ENCODE measurements at places on chromosomes 11 and 22. TPM values are rescaled to one million over a fixed set of nuclear protein-coding genes. Genes with fewer than 3 reads are reported as not detected.

The CRYBB1 gene
- total RNA-seq = not detected

The GAL3ST1 gene
- total RNA-seq = 0.29 TPM

The PNPLA2 gene
- 15.5 TPM for total RNA-seq

The KRTAP5-9 gene
- not detected for total RNA-seq

The CCDC88B gene
- 61.9 TPM for total RNA-seq

DNA sequence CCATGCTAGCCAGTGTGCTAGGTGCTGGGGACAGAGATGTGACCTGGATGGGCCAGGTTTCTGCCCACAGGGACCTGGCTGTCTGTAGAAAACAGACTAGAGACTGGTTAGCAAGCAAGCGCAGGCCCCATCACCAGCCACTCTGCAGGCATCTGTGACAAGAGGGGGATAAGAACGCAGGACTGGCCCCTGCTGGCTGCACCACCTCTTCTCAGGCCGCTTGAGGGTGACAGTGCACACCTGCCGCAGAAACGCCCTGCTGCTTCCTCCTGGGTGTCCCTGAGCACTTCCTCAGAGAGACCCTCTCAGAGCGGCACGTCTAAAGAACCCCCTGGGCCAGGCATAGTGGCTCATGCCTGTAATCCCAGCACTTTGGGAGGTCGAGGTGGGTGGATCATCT is 5.9 kb upstream of the PICK1 start:
- H3K27ac ChIP-seq = no peak overlapping the region
- no peaks in the 10 kb centered on the region for H3K27me3 ChIP-seq
- no peaks in the 10 kb centered on the region for H3K36me3 ChIP-seq

- H3K36me3 ChIP-seq = no peaks in the 10 kb centered on the region
- peaks cover 4% of the 10 kb centered on the region for H3K4me1 ChIP-seq
- DNase-seq = peak; percentile 52
- peak within 1 kb of the TSS; percentile 49 for H3K4me3 ChIP-seq
- H3K27me3 ChIP-seq = peaks cover 15% of the 10 kb centered on the region
These were observed at the start of gene P2RY2 for GRCh38 chr11:73218106-73218829. Gene P2RY2, plus strand, starts transcription at chr11:73218281. Its CDS starts 15,879 bp downstream, at chr11:73234160.

DNA sequence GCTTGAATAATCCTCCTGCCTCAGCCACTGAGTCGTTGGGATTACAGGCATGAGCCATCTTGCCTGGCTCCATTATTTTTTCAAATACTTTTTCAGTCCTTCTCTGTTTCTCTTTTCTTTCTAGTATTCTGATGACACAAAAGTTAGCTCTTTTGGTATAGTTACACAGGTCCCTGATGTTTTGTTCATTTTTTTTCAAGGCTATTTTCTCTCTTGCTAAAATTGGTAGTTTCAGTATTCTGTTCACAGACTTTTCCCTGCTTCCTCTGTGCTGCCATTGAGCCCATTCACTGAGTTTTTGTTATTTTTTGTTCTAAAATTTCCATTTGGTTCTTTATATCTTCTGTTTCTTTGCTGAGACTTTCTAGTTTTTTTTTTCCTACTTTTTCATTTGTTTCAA is 166.5 kb downstream of the UVRAG start:
- no peaks in the 10 kb centered on the region for H3K27me3 ChIP-seq
- H3K4me1 ChIP-seq = peaks cover 5% of the 10 kb centered on the region
- DNase-seq = no peak
- no peak overlapping the region for H3K27ac ChIP-seq

DNA sequence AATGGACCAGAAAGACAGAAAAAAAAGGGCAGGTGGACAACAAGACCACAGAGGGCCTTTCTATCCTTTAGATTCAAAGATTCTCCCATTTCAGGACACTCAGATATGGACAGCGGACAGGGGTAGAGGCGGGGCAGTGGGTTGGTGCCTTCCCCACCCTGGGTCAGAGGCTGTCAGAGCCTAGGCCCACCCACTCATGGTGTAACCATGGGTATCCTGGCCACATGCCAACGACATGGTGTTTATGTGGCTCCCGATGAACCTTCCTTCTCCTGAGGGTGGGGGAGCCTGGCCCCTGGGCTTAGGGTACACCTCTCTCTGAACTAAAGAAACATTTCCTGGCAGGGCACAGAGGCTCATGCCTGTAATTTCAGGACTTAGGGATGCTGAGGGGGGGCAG is 14.3 kb upstream of the P2RY2 start:
- H3K4me3 ChIP-seq = no peak overlapping the region
- H3K4me1 ChIP-seq = no peaks in the 10 kb centered on the region
- no peak overlapping the region for H3K27ac ChIP-seq
- DNase-seq = no peak

DNA sequence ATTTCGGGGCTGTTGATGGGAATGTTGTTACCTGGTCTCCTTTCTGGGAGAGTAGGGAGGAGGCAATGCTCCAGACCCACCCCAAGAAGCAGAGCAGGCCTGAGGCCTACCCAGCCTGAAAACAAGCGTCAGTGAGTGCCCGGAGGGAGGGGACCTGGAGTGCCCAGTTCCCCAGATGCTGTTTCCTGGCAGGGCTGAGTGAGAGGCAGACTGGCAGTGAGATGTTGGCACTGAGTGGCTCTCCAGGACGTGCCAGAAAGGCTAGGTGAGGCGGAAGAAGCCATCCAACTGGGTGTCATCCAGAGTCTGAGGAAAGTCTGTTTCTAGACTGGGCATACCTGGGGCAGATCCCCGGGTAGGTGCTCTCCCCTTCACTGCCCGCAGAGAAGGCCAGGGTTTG is 1.3 kb downstream of the POU2F3 start:
- no peak overlapping the region for H3K4me3 ChIP-seq
- DNase-seq = no peak
- H3K27ac ChIP-seq = no peak overlapping the region
- no peaks in the 10 kb centered on the region for H3K36me3 ChIP-seq
- peaks cover 69% of the 10 kb centered on the region for H3K27me3 ChIP-seq

DNA sequence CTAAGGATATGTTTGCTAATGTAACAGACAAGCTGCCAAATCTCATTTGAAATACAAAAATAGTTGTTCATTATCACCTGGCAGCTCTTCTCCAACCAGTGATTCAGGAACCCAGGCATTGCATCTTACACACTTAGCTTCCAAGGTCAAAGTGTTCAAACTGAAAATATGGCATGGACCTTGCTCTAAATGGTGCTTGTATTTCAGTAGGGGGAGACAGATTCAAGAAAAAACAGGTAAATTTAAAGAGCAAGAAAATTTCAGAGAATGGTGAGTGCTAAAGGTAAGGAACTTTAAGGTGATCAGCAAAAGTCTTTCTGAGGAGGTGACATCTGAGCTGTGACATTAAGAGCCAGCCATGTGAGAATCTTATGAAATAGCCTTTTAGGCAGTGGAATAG is 82.8 kb upstream of the E2F8 start:
- H3K4me1 ChIP-seq = no peaks in the 10 kb centered on the region
- no peak overlapping the region for H3K4me3 ChIP-seq
- H3K27me3 ChIP-seq = peaks cover 8% of the 10 kb centered on the region

- H3K36me3 ChIP-seq = no peaks in the 10 kb centered on the region
- no peak within 1 kb of the TSS for H3K4me3 ChIP-seq
- H3K27ac ChIP-seq = no peak within 1 kb of the TSS
- DNase-seq = no peak
These were observed at the start of gene IGSF22 for GRCh38 chr11:18726040-18726439. Gene IGSF22, minus strand, starts transcription at chr11:18726188. Its CDS starts 1,952 bp downstream, at chr11:18724236.

- H3K4me1 ChIP-seq = no peaks in the 10 kb centered on the region
- DNase-seq = no peak
These were observed 134.2 kb downstream of the RBFOX2 start for GRCh38 chr22:35894464-35894878.

- peaks cover 48% of the 10 kb centered on the region for H3K27me3 ChIP-seq
- no peak overlapping the region for H3K27ac ChIP-seq
- DNase-seq = no peak
- no peaks in the 10 kb centered on the region for H3K36me3 ChIP-seq
These were observed 5.5 kb downstream of the SEPTIN3 start for GRCh38 chr22:41974691-41975290.

DNA sequence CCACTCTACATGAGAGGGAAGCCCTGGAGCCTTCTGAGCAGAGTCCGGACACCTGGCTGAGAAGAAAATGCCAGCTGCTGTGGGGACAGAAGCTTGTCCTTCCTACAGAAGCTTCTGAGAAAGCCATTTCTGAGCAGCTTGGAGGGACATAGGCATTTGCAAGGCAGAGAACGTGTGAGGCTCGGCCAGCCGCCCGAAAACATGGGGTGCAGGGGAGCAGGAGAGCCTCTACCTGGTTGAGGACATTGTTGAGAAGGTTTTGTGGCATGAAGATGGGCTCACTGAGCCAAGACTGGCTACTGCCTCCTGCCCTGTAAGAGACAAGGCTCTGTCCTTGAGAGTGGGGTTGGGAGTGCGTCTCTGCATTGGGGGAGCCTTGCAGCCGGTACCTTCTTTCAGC is 25.3 kb downstream of the SAMM50 start:
- H3K27ac ChIP-seq = no peak overlapping the region
- peaks cover 27% of the 10 kb centered on the region for H3K36me3 ChIP-seq
- DNase-seq = no peak
- no peaks in the 10 kb centered on the region for H3K4me1 ChIP-seq
- H3K27me3 ChIP-seq = no peaks in the 10 kb centered on the region

DNA sequence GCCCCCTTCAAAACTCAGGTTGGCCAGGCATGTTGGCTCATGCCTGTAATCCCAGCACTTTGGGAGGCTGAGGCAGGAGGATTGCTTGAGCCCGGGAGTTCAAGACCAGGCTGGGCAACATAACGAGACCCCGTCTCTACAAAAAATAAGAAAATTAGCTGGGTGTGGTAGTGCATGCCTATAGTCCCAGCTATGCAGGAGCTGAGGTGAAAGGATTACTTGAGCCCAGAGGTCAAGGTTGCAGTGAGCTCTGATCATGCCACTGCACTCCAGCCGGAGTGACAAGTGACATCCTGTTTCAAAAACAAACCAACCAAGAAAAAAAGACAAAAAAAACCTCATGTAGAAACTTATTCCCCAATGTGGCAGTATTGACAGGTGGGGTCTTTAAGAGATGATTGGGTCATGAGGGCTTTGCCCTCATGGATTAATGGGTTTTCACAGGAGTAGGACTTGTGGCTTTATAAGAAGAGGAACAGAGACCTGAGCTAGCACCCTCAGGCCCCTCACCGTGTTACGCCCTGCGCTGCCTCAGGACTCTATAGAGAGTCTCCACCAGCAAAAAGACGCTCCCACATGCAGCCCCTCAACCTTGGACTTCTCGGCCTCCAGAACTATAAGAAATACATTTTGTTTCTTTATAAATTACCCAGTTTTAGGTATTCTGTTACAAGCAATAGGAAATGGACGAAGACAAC is 22.3 kb downstream of the LAYN start:
- H3K27ac ChIP-seq = no peak overlapping the region
- no peaks in the 10 kb centered on the region for H3K36me3 ChIP-seq

GRCh38 chr22:48373626-48374173 is 1454.0 kb downstream of the BRD1 start:
- H3K4me3 ChIP-seq = no peak overlapping the region

- H3K4me3 ChIP-seq = no peak overlapping the region
- H3K27ac ChIP-seq = no peak overlapping the region
- H3K27me3 ChIP-seq = no peaks in the 10 kb centered on the region
- DNase-seq = no peak
- H3K36me3 ChIP-seq = peaks cover 24% of the 10 kb centered on the region
These were observed 33.8 kb downstream of the HIRA start for GRCh38 chr22:19397734-19398104.

DNA sequence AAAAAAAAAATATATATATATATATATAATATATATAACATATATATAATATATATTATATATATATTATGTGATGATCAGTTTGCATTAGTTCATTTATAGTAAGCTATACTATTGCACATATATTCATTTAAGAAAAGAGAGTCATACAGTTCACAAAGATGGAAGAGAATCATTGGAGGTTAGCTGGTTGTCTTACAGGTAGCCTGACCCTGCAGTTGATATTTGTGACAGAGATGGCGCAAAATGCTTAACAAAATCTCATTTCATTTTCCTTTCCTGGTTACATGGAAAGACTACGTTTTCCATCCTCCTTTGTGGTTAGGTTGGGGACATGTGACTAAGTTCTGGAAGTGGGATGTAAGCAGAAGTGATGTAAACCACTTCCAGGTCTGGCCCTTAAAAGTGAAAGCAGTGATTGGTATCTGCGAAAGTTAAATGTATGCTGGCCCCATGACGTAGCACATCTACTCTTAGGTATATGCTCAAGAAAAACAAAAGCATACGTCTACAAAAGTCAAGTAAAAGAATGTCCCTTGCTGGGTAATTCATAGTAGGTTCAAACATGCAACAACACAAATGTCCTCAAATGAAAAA is 7.2 kb upstream of the TMEM135 start:
- no peak overlapping the region for H3K27ac ChIP-seq
- H3K4me3 ChIP-seq = no peak overlapping the region
- H3K27me3 ChIP-seq = no peaks in the 10 kb centered on the region
- H3K4me1 ChIP-seq = peaks cover 4% of the 10 kb centered on the region
- H3K36me3 ChIP-seq = no peaks in the 10 kb centered on the region

GRCh38 chr11:110072930-110073329 is 20.3 kb upstream of the ZC3H12C start:
- peaks cover 13% of the 10 kb centered on the region for H3K27me3 ChIP-seq
- H3K4me1 ChIP-seq = no peaks in the 10 kb centered on the region
- DNase-seq = no peak
- no peak overlapping the region for H3K27ac ChIP-seq

DNA sequence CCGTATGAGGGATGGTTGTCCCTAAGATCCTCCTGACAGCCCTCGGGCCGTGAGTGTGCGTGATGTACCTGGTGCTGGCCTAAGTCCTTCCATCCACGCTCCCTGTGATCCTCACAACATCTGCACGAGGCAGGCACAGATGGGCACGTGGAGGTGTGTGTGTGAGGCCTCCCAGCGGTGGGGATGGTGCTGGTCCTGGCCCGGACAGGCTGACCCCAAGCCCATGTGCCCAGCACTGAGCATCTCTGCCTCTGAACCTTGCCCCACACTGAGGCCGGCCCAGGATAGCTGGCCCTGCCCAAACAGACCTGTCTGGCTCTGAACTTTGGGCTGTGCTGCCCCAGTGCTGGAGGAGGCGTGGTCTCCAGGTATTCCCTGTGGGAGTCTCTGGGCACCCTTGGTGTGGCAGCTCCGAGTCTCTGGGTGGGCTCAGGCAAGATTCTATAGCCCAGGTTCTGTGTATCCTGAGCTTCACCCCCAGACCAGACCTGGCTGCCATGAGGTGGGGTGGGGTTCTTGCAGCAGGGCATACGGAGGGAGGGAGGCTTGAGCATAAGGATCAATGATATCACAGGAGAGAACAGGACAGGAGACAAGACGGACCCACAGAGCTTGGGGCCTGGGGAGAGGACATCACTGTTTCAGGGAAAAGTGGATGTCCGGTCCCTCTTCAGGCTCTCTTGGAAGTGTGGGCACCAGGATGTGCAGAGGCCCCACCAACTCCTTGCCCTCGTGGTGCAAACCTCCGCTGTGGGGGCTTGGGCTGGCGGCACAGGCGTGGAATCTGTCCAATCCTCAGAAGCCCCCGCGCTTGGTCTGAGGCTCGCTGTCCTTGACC is 881.8 kb downstream of the BRD1 start:
- H3K36me3 ChIP-seq = no peaks in the 10 kb centered on the region
- no peaks in the 10 kb centered on the region for H3K4me1 ChIP-seq
- DNase-seq = no peak
- H3K4me3 ChIP-seq = no peak overlapping the region
- H3K27me3 ChIP-seq = peaks cover 15% of the 10 kb centered on the region

- no peaks in the 10 kb centered on the region for H3K36me3 ChIP-seq
- H3K4me3 ChIP-seq = no peak overlapping the region
- no peak for DNase-seq
These were observed 5.0 kb upstream of the UBQLNL start for GRCh38 chr11:5521540-5521939.

GRCh38 chr11:121522043-121522941 is 69.5 kb upstream of the SORL1-AS1 start:
- H3K4me1 ChIP-seq = peaks cover 42% of the 10 kb centered on the region
- peak overlapping the region; percentile 85 for H3K27ac ChIP-seq

Measured in activated naive CD4-positive, alpha-beta T cell treated with anti-CD3 and anti-CD28 coated beads for 36 hours (primary cell).